ENCODE measurements at places on chromosomes 5 and 9.

DNA sequence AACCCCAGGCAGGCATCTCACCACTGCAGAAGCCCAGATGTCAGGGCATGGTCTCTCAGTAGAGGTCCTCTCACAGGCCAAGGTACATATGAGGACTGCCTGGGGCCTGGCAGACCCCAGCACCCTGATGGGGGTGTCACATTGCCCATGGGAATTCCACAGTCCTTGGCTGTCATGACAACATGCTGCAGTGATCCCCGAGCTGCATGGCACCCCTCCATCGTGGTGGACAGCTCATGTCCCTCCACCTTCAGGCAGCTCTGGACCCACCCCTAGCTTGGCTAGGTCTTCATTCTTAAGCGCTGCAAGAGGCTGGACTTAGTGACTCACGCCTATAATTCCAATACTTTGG lies 74.1 kb upstream of the LRRTM2 start:
- DNase-seq: no peak

DNA sequence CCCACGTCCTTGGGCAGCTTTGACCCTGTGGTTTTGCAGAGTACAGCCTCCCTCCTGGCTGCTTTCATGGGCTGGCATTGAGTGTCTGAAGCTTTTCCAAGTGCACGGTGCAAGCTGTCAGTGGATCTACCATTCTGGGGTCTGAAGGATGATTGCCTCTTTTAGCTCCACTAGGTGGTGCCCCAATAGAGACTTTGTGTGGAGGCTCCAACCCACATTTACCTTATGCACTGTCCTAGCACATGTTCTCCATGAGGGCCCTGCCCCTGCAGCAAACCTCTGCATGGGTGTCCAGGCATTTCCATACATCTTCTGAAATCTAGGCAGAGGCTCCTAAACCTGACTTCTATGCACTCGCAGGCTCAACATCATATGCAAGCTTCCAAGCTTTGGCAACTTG lies 644.2 kb upstream of the CDH9 start:
- DNase-seq: no peak

DNA sequence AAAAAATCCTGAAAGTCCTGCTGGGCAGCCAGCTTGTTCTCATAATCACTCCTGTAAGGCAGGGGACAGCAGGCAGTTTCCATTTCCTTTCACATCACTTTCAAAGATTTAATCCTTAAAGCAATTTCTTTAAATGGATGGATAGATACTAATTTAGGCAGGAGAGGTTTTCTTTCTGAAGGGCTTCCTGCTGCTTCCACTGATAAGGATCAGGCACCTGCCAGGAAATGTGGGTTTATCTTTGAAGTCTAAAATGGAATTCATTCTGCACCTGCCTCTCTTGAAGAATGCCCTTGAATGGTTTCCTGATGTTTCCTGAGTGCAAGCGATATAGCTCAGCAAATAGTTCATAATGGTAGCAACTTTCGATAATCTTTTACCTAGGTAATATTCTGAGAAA lies 64.5 kb downstream of the STARD4 start:
- DNase-seq: no peak

GRCh38 chr5:93845376-93845775 lies 104.0 kb upstream of the POU5F2 start:
- DNase-seq: no peak

All from stimulated activated CD8-positive, alpha-beta memory T cell treated with anti-CD3 and anti-CD28 coated beads, Interleukin-4, amount 100 ng/mL, for 4 hours (primary cell).